ENCODE measurements at places on chromosomes 12 and 14.

DNA sequence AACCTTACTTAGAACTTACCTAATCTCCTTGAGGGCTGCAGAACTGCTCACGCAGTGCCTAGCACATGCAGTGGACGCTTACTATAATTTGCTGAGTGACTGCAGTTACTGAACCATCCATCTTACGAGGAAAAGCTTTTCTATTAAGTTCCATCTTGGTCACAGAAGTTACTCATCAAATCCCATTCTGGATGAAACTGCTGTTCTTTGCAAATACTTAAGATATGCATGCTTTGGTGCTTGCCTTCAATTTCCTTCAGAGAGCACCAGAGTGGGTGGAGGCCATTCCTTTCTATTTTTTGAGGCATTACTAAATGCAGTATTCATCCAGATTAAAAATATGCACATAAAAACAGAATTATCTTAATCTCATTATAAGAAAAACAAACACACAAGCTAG is 17.7 kb upstream of the PELI2 start:
- no peak for DNase-seq

- no peak for DNase-seq
Observed at GRCh38 chr12:24307716-24308335, 358.4 kb upstream of the SOX5 start.

- no peak for DNase-seq
Observed at GRCh38 chr14:80095623-80096022, 115.7 kb downstream of the DIO2 start.

DNA sequence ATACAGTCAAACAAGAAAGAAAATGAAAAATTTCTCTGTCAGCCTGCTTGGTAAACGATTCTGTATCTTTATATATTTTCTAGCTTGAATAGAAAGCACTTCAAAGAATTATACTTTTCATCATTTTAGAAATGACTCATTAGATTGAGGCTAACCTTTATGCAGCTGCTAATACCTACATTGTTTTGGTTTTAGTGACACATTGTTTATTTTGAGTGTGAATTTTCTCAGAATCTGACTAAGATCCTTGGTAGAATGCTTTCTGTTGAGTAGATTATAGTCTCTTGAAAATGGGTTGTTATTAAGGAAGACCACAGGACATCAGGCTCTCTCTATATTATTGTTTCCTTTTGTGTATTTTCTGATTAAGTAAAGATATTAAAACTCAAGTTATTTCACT is at the start of gene PMCH:
TSS of gene PMCH (minus strand) at position 45 of the 400 bp plus-strand sequence. CDS start 63 bp downstream, outside the sequence.
- DNase-seq: no peak

DNA sequence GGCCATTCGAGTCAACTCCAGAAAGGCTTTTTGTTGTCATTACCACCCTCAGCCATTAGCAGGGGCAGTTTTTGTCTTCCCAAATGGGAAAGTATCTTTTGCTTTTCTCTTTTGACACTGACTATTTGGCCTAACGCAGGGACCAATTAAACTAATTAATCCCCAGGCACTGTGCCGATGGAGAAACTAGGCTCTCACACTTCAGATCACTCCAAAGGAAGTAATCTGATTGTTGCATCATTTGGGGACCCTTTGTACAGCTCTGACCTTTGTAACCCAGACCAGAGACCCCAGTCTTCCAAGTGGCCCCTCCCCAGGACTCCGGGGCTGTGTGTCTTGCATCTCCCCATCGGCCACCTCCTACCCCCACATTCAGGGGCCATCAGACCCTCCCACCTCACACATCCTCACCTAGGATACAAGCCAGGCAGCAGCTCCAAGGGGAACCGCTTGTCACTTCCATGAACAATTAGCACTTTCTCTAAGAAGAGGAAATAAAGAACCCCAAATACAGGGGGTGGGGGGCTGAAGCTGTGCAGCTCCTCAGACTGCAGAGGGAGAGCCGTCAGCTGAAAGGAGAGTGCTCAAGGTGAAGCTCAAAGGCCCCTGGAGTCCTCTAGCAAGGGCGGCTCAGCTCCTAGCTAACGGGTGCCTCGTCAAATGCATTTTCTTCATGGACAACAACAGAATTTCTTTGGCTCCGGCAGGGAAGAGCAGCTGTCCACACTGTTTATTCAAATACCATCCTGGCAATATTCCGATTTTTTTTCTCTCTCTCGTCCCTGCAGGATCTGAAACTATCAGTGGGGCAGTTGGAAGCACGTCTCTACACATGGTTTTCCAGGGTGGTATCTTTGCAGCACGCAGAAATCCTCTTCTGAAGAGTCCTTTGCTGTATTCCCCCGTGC is 64.3 kb upstream of the DIO3 start:
- DNase-seq: no peak

- DNase-seq: no peak
Observed at GRCh38 chr14:33386140-33386539, 447.5 kb downstream of the NPAS3 start.

DNA sequence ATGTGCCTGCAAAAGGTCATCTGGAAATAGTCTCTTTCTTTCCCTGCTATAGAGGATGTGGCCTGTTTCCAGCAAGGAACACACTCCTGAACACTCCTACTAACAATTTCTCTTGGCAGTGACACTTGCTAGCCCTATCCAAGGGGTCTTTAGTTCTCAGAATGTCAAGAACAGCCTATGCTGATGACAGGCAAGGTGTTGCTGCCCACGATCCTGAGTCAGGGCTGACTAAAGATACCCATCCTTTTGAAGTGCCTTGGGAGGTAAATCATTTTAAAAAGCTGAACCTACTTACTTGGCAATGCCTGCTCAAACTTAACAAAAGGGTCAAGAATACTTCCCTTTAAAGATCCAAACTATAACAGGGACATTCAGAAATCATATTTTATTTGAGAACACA is 1146.4 kb downstream of the VRK1 start:
- DNase-seq: no peak

DNA sequence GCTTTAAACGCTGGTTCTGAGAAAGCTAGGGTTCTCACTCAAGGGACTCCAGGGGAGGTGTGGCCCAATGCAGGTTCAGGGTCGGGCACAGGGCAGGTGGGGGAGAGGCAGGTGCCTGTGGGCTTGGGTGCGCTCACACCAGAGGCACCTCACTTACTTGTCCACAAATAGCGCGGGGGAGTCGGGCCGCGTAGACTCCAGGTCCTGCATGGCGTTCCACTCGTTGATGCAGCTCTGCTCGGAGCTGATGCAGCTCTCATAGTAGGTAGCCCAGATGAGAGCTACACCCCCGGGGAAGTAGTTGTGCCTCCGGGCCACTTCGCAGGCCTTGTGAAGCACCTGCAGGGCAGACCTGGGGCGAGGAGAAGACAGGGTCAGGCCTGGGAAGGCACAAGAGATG is 49.9 kb downstream of the SSH1 start:
- no peak for DNase-seq

DNA sequence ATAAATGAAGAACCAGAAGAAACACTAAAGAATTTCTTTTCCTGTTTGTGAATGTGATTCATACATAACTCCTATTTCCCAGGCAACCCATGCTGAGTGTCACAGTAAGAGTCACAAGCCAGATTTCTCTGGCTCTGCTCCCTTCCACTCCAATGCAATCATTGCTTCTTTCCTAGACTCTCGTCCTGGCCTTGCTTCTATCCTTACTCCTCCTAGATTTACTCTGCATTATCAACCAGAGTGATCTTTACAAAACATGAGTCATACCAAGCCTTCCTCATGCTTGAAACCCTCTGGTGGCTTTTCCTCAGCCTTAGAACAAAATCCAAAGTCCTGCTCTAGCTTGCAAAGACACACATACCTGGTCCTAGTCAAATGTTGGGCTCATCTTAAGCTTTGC is 13.3 kb downstream of the IL22 start:
- no peak for DNase-seq

- no peak for DNase-seq
Observed at GRCh38 chr14:101546706-101547105, 14.6 kb upstream of the DIO3 start.

DNA sequence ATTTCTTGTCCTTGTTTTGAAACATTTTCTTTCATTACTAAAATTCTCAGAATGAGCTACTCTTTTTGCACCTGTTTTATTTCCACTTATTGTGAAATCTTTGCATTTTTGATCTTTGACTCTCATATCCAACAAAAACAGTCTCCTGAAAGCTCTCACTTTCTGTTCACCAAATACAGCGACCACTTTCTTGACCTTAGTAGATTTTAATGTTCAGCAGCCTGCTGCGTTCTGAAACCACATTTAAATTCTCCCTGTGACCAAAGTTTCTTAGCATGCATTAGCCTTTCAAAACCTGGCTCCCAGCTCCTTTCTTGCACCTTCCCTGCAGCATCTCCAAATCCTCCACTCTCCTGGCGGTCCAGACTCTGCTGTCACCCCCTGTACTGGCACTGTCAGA is 404.4 kb upstream of the PDE3A start:
- no peak for DNase-seq

DNA sequence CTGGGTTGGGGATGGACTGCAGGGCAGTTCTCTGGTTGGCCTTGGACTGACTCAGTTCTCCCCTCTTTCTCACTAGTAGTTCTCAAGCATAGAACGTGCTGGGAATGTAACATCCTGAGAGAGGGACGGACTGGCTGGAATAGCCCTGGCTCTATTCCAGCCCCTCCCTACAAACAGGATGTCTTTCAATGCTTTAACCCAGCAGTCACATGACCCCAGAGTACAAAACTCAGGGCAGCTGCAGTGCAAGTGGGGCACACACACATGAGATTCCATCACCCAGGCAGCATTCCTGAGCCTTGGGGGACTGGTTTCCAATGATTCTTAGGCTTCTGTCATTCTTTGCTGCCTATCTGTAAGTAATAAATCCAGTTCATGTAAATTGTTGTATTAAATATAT is 1.6 kb upstream of the ACOT6 start:
- DNase-seq: no peak

GRCh38 chr14:76514213-76514998 is 138.5 kb downstream of the ESRRB start:
- no peak for DNase-seq

DNA sequence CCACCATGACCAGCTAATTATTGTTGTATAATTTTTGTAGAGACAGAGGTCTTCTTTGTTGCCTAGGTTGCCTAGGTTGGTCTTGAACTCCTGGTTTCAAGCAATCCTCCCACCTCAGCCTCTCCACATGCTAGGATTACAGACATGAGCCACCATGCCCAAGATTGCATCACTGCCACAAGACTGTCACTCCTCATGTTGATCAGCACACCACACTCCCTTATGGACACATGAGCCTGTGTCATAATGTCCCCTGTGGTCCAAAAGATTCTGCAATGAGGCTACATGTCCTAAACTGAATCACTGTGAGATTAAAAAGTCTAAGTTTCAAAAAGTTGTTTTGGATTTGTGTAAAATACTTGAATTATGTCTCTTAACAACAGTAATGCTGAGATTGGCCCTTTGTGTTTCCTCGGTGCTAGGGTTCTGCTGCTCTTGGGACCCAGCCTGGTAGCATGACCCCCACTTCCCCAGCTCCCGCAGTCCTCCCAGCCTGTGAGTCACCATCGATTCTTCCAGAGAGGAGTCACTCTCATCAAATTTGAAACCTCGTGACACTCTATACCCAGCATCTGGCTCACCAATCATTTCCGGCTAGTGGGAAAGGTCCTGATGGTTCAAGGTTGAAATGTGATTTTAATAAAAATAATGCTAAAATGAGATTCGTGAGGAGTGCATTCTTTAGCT is 890.9 kb downstream of the VRK1 start:
- no peak for DNase-seq

- DNase-seq: no peak
Observed at GRCh38 chr12:27652174-27652763, 44.0 kb upstream of the REP15 start.

DNA sequence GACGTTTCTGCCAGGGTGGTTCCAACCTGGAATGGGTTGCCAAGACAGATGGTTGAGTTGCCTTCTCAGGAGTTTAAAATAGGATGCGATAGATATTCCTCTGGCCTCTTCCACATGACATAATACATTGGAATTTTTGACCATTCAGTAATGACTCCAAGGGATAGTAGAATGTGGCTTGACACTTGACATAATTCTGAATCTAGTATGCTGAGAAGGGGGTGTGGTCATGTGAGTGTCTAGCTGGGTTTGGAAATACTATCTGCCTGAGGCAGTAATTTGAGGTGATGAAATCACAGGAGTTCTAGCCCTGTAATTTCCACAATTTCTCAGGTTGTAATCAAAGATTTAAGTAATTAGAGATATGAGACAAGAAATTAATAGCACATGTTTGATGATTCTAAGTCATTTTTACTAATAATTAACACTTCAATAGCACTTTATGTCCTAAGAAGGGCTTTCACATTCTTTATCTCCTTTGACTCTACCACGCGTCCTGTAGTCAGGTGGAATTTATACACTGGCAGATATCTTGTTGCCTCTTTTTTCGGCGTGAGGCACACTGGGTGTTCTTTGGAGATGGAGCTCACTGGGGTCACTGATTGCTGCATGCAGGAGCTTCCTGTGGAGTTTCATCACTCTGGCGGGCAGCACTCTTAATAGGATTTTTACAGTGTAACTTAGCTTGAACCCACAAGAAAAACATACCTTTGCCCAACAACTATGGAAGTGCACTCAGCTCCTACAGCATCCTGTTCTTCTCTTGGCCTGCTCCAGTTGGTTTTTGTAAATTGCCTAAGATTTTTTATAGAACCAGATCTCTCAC is 3.2 kb upstream of the AMIGO2 start:
- DNase-seq: no peak

- DNase-seq: no peak
Observed at GRCh38 chr12:42382013-42382696, 56.2 kb downstream of the PPHLN1 start.

GRCh38 chr12:94717656-94718055 is 67.3 kb upstream of the TMCC3 start:
- DNase-seq: no peak

DNA sequence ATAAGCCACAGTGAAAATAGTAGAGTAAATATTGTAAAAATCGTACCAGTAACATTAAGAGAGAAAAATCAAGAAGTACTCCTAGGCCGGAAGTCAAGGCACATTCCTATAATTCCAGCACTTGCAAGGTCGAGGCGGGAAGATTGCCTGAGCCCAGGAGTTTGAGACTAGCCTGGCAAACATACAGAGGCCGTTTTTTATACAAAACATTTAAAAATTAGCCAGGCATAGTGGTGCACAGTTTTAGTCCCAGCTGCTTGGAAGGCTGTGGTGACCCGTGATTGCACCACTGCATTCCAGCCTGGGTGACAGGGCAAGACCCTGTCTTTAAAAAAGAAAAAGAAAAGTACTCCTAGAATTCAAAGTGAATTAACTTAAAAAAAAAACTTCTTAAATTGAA is 341.8 kb downstream of the C12orf50 start:
- DNase-seq: no peak

GRCh38 chr12:28440081-28440608 is 249.9 kb downstream of the CCDC91 start:
- no peak for DNase-seq

DNA sequence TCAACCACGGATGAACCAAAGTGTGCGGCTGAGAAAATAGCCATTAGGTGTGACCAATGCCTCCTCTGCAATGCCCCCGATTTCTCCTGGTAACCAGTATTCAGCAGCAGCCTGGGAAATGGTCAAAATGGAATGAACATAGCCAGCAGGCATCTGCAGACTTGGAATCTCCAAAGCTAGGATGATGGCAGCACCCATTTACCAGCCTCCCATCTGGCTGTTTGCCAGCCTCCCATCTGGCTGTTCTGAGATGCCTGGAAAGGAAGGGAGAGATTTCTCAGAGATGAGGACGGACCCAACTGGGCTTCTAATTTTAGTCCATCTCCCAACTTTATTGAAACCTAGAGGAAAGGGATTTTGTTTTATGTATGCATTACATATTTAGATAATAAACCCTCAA is 16.2 kb downstream of the CLMN start:
- no peak for DNase-seq
